T-cell (primary cell): ENCODE measurements at places on chromosomes 6 and 20. TPM values are rescaled to one million over a fixed set of nuclear protein-coding genes. Genes with fewer than 3 reads are reported as not detected.

C20orf202 gene
- total RNA-seq = 0.23 TPM

DNA sequence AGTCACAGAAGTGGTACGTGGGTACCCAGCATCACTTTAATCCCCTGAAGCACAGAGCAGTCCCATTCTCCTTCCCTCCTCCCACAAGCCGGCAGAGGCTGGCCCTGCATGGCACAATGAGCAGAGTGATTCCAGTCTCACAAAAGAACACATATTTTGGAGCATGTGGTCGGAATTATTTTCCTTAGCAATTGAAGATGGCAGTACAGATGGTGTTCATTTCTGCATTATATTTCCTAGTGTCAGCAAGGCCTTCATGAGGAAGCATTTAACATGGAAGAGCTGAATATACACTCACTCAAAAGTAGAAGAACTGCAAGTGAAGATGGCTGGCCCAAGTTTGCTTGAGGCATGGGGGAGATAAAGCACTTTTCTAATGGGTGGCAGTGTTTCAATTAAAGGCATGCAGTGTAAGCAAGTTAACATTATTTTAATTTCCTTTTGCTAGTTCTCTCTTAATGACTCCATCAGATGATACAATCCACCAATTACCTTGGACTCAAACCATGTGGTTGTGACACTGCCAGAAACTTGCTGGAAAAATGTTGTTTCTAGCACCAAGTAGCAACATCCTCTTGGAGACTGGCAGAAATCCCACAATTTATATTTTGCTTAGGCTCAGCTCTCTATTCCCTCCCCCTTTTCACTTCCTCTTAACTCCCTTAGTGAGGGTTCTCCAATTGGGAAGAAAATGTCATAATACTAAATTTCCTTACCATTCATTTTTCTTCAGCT is 74.4 kb downstream of the ARHGAP18 start:
- H3K27me3 ChIP-seq = no peaks in the 10 kb centered on the region
- no peak for DNase-seq
- H3K4me3 ChIP-seq = no peak overlapping the region
- no peaks in the 10 kb centered on the region for H3K4me1 ChIP-seq

DNA sequence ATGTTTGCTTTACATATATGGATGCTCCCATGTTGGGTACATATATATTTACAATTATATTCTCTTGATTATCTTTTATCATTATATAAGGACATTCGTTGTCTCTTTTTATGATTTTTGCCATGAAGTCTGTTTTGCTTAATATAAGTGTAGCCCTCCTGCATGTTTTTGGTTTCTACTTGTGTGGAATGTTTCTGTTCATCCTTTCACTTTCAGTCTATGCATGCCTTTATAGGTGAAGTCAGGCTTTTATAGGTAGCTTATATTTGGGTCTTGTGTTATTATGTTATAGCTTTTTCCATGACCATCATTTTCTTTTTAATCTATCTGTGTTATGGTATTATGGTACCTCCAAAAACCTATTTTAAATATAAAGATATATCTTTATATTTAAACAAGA is 612.5 kb upstream of the HS3ST5 start:
- H3K27me3 ChIP-seq = no peaks in the 10 kb centered on the region
- H3K36me3 ChIP-seq = no peaks in the 10 kb centered on the region
- H3K27ac ChIP-seq = no peak overlapping the region
- H3K4me3 ChIP-seq = no peak overlapping the region
- no peak for DNase-seq
- no peaks in the 10 kb centered on the region for H3K4me1 ChIP-seq

IL17A gene
- not detected for total RNA-seq

MCHR2 gene
- total RNA-seq = not detected

DNA sequence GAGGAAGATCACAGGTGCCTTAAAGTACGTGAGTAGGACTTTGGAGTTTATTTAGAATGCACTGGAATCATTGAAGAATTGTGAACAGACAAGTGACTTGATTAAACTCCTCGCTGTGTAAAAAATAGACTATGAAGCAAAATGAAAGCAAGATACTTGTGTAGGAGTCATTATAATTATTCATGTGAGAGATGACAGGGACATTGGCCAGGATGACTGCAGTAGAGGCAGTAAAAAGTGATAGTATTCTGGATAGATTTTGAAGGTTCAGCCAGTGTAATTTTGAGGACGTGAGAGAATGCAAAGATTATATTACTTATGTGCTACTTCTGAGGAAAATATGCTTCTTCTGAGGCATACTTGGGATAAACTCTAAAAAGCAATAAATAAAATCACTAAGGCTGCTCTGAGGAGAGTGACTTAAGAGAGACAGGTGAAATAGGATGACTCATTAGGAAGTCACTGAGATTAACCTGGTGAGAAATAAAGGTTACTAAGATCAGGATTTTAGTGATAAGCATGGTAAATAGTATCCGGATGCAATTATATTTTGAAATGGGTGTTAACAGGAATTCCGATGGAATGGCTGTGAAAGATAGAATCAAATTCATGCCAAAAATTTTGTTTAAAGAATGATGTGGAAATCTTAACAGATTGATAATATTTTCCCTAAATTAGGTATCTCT is 202.0 kb downstream of the CENPW start:
- H3K27ac ChIP-seq = no peak overlapping the region
- no peaks in the 10 kb centered on the region for H3K27me3 ChIP-seq
- DNase-seq = no peak
- no peak overlapping the region for H3K4me3 ChIP-seq
- no peaks in the 10 kb centered on the region for H3K36me3 ChIP-seq

- DNase-seq = no peak
- H3K4me3 ChIP-seq = no peak overlapping the region
- no peaks in the 10 kb centered on the region for H3K27me3 ChIP-seq
- H3K27ac ChIP-seq = no peak overlapping the region
- no peaks in the 10 kb centered on the region for H3K4me1 ChIP-seq
- no peaks in the 10 kb centered on the region for H3K36me3 ChIP-seq
These were observed 1067.5 kb upstream of the MAP3K7 start for GRCh38 chr6:91654357-91654756.

FNDC11 gene
- 0.70 TPM for total RNA-seq

GRCh38 chr6:164266851-164267250 is 852.3 kb downstream of the QKI start:
- no peak overlapping the region for H3K4me3 ChIP-seq
- no peak for DNase-seq
- H3K36me3 ChIP-seq = no peaks in the 10 kb centered on the region
- H3K4me1 ChIP-seq = no peaks in the 10 kb centered on the region
- H3K27me3 ChIP-seq = no peaks in the 10 kb centered on the region

- H3K27ac ChIP-seq = no peak overlapping the region
- peaks cover 56% of the 10 kb centered on the region for H3K4me1 ChIP-seq
- no peaks in the 10 kb centered on the region for H3K36me3 ChIP-seq
- no peak for DNase-seq
These were observed 4.4 kb downstream of the AMD1 start for GRCh38 chr6:110878751-110879522.

DNA sequence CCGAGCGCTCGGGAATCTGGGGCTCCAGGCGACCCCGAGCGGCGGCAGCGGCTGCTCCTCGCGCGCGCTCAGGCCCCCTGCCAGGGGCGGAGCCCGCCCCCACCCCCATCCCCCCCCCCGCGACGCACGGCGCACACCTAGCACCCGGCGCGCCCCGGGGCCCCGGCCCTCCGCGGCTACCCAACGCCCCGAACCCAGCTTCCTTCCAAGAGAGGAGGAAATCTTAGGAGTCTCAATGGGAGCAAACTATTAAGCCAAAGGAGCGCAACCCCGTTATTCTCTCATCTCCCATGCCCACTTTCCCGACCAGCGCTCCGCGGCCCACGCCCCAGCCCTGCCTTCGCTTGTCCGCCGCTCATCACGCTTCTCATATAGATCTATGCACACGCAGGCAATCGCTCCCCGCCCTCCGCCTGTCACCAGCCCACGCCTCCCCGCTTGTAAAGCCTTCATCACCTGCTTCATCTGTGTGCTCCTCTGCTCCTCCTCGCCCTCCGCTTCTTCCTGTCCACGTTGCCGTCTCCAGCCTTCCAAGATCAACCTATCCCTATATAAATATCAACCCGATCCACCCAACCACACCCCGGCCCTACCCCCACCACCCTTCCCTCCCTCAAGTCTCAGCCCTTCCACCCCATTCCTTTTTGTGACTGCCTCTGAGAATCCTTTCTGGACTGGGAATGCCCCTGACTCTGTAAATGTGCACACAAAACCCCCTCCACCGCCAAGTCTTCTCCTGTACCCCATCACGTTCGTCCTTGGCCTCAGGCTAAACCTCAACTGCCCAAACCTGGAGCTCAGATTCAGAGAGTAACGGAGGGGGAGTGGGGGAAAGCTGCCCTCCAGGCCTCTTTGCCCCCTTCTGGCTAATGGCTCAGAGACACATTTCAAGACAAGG is at the start of gene DLK2:
TSS of gene DLK2 (minus strand) at position 18 of the 898 bp plus-strand sequence. CDS start 723 bp downstream, outside the sequence.
- peak within 1 kb of the TSS; percentile 20 for H3K27ac ChIP-seq
- peak; percentile 33 for DNase-seq
- peaks cover 9% of the 10 kb centered on the region for H3K27me3 ChIP-seq
- H3K36me3 ChIP-seq = peaks cover 6% of the 10 kb centered on the region
- H3K4me3 ChIP-seq = peak within 1 kb of the TSS; percentile 63
